Peyer's patch (tissue), 4 donors: ENCODE measurements at places on chromosomes 2 and 18.

GRCh38 chr18:8584798-8585197, 24.4 kb upstream of the RAB12 start:
- no peak for DNase-seq

- DNase-seq: no peak
Measured at GRCh38 chr2:102632380-102633175, 13.2 kb downstream of the SLC9A2 start.

- no peak for DNase-seq
Measured at GRCh38 chr2:217816396-217816869, 186.4 kb downstream of the TNS1 start.

GRCh38 chr2:237688081-237688480, 60.7 kb downstream of the LRRFIP1 start:
- DNase-seq: no peak

- DNase-seq: no peak
Measured at GRCh38 chr2:236574000-236574399, 4.4 kb downstream of the ACKR3 start.
